H1 (cell line): ENCODE measurements at places on chromosomes 1 and 21.

DNA sequence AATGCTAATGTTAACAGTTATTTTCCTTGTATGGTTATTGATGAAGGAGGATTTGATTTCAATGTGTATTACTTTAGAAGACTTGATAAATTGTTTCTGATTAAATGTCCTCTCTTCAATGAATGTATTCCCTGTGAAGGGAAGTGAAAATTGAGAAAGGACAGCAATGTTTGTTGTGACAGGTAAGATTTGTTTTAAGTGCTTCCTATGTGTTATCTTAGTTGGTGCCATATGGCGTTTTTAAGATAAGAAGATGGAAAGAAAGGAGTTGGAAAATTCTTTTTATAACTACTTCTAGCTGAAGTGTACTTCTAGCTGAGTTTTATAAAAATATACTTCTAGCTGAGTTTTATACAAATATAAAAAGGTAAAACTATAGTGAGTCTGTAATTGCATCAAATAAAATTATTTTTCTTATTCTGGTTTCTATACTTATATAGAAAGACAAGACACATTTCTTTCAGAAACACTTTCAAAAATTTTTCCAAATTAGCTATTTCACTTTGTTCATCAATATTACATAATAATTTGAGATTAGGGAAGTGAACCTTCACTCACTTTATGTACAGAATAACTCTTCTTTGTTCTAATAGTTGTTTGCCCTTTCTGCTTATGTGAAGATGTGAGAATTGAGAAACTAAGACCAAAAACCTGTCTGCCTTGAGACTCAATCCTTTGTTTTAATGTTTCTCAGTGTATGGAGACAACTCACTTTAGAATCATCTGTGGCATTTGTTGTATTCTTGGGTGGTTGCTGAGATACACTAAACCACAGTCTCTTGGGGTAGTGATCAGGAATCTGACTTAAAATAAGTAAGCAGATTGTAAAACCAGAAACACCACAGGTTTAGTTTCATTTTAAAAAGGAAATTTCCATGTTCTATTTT, 382.9 kb upstream of the B3GALT2 start:
- DNase-seq, result no peak

GRCh38 chr1:118325550-118326225, 140.7 kb upstream of the SPAG17 start:
- DNase-seq, result no peak

DNA sequence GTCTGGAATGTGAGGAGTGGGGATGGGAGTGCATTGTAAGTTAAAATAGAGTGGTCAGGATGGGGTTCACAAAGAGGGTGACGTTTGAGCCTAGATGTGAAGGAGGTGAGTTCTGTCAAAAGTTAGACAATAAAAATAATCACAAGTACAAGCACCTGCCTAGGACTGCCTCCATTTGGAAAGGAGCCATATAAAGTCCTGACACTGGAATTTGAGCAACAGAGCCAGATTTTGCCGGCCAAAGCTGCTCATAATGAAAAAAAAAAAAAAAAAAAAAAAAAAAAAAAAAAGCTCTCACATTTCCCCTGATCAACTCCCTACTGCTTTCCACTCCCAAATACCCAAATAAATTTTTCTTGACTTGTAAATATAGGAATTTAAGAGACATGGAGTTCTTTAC, 4.1 kb downstream of the PALMD start:
- no peak for DNase-seq

DNA sequence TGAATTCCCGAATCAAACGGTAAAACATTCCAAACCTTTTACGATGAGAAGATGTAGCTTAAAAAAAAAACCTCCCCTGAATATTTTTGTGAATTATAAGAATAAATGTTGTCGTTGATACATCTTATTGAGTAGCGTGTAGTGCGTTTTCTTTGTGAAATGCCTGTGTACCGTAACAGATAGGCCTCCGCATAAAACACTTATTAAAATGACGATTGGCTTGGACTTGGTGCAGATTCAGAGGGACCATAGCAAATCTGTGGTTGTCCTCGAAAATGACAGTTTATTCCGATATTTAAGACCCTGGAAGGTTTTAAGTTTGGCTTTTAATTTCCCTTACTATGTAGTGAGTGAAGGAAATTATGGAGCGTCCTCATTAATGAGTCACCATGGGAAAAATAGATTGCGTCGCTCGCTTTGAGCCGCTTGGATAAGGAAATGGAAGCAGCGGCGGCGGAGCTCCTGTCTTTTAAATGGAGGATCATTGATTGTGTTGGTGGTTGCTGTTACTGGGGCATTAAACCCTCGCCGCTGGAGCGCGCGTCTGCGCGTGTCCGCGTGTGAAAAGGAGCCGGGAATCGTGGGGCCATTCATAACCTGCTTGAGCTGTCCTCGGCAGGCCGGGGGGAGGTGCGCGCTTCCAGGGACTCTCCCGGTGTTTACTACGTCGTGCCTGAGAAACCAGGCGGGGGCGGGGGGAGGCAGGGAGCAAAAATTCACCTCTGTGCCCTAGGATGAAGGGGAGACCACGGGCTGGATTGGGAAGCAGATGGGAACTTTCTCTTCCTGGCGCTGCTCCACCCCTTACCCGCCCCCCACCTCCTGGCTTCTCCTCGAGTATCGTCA, 1.6 kb downstream of the SPEN start:
- peak; percentile 81 for DNase-seq

- no peak for DNase-seq
These were observed 165.1 kb upstream of the SNX7 start for GRCh38 chr1:98496256-98496995.

GRCh38 chr1:175499595-175500382, 243.6 kb downstream of the TNR start:
- DNase-seq, result no peak
